Fibroblast of pulmonary artery (primary cell): ENCODE measurements at places on chromosomes 1 and 21.

DNA sequence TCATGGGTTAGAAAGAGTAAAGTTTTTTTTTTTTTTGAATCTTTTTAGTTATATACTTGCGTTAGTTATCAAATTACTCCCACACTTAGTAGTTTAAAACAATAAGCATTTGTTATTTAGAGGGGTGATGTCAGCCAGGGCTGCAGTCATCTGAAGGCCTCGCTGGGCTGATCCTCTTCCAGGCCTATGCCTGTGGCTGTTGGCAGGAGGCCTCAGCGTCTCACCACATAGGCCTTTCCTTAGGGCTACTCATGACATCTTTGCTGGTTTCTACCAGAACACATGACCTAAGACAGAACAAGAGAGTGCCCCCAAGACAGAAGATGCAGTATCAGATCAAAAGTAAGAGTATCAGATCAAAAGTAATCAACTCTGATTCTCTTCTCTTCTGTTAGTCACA, 167.4 kb downstream of the HHAT start:
- peak; percentile 10 for DNase-seq

- DNase-seq: peak; percentile 48
Observed at GRCh38 chr1:168468042-168468809, 75.6 kb downstream of the XCL2 start.

DNA sequence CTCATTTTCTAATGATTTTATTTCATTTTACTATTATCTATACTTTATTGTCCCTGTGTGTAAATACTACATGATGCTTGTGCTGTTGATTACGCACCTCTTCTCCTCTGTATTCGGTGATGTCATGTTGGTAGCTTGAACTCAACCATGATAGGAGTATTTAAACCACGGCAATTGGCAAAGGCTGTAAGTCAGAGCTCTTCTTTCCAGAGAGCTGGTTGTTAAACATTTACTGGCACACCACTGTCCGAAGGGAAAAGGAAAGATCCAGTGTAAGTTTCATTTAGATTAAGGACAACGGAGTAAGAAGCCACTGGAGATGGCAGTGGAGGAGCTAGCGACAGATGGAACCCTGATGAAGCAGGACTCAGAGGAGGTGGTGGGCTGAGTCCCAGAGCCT, 93.4 kb upstream of the KCNE2 start:
- no peak for DNase-seq

DNA sequence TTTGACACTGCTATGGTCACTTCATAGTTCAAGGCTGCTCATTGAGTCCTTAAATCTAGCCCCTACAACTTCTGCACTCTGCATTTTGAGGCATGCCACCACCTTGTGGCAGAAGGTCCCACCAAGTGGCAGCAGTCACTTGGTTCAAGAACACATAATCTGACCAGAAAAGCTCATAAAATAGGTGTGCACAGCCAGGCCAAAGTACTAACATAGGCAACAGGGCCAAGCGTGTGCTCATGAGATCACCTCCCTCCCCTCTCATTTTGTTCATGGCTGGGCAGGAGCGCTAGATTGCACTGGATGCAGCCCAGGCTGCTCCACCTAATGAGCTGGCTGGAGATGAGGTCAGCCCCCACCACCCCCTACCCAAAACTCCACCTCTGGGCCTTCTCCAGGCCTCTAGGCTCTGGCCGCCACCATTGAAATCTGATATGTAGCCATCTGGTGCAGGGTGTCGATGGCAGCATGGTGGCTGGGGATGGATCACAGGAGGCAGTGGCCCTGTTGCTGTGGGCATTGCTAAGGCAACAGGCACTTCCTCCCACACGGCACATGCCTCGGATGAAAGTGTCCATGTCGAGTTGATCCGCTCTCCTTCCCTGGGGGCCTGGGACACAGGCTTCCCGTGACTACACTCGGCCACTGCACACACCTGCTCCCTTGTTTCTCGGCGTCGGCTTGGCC, 193.2 kb downstream of the TRABD2B start:
- no peak for DNase-seq

GRCh38 chr1:236103646-236104218, 38.6 kb upstream of the GPR137B start:
- peak; percentile 75 for DNase-seq
